SHP77 (cell line): ENCODE measurements at places on chromosomes 16 and 17.

DNA sequence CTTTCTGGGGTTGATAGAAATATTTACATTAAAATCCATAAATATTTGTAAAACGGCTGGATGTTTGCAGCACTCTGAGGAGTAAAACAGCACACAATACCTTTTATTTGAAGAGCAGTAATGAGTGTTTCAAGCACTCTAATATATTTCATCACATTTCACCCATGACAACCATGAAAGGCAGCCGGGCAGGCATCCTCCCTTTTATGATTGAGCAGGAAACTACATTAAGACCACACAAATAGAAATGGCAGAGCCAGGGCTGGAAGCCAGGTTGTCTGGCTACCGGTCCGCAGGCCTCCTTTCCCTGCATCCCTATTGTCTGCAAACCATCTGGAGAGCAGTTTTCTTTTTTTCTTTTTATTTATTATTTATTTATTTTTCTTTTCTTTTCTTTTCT lies 23.1 kb upstream of the GPRC5C start:
- DNase-seq: peak; percentile 51

DNA sequence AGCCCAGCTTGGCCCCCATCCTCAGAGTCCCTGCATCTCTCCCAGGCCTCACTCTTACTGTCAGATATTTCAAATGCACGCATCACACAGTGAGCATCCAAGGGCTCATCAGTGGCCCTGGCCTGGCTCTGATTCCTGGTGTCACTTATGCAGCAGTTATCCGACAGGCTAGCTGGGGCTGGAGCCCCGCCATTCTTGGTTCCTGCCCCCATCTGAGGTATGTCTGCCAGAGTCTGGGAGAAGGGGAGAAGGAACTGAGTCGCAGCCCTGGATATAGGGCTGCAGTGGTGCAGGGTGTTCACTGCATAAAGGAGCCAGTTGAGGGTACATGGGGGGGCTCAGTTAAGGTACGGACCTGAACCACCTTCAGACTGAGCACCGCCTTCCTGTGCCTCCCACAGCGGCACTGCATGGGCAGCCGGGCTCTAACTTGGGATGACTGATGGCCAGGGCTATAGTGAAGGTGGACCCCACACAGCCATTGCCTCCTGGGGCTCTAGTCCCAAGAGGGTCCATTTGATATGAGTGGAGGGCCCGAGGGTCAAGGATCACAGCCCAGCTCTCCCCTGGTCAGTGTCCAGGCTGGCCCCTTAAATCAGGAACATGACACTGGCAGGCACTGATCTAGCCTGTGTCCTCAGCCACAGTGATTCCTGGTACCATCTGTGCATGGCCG lies 1.8 kb upstream of the RASD1 start:
- no peak for DNase-seq

DNA sequence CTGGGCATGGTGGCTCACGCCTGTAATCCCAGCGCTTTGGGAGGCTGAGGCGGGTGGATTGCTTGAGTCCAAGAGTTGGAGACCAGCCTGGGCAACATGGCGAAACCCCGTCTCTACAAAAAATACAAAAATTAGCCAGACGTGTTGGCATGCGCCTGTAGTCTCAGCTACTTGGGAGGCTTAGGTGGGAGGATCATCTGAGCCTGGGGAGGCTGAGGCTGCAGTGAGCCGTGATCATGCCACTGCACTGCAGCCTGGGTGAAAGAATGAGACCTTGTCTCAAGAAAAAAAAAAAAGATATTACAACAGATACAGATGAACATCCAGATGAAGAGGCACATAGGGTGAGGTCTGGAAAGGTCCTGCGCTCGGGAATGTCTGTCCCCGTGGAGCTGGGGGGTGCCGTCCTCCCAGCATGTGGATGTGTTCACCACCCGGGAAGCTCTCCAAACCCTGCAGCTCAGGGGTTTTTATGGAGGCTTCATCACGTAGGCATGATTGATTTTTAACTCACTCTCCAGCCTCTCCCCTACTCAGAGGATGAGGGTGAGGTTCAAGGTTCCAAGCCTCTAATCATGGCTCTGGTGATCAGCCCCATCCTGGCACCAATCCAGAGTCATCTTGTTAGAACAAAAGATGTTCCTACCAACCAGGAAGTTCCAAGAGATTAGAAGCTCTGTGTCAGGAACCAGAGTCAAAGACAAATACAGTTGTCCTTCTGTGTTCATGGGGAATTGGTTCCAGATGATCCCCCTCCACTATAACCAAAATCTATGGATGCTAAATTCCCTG lies 85.0 kb upstream of the DNAJA2 start:
- no peak for DNase-seq

DNA sequence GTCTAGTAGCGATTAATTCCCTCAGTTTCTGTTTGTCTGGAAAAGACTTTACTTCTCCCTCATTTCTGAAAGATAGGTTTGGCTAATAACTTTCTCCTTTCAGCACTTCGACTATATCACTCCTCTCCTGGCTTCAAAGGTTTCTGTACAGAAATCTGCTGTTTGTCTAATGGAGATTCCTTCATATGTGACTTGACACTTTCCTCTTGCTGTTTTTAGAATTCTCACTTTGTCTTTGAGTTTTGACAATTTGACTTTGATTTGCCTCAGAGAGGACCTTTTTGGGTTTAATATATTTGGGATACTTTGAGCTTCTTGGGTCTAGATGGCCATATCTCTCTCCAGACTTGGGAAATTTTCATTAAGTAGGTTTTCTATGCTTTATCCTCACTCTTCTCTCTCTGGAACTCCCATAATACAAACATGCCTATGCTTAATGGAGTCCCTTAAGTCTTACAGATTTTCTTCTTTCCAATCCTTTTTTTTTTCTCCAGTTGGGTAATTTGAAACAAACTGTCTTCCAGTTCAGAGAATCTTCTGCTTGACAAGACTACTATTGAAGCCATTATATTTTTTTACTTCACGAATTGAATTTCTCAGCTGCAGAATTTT lies 7.8 kb upstream of the PRSS21 start:
- no peak for DNase-seq

DNA sequence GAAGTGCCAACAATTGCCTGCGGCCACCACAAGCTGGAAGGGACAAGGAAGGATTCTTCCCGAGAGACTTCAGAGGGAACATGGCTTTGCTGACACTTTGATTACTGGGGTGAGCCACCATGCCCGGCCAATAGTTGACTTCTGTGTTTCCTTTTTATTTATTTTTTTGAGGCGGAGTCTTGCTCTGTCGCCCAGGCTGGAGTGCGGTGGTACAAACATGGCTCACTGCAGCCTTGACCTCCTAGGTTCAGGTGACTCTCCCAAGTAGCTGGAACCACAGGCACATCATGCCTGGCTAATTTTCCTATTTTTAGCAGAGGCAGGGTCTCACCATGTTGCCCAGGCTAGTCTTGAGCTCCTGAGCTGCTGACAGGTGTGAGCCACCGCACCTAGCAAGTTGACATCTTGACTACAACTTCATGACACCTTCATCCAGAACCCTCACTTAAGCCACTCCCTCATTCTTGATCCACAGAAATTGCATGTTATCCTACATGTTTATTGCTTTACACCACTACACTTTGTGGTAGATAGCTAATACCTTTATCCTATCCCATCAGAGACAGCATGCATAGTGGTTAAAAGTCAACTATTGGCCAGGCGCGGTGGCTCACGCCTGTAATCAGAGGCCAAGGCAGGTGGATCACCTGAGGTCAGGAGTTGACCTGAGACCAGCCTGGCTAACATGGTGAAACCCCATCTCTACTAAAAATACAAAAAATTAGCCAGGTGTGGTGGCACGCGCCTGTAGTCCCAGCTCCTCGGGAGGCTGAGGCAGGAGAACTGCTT lies 16.1 kb upstream of the GPRC5C start:
- DNase-seq: no peak

- DNase-seq: no peak
Measured at GRCh38 chr17:51572115-51572514, 311.8 kb downstream of the UTP18 start.

DNA sequence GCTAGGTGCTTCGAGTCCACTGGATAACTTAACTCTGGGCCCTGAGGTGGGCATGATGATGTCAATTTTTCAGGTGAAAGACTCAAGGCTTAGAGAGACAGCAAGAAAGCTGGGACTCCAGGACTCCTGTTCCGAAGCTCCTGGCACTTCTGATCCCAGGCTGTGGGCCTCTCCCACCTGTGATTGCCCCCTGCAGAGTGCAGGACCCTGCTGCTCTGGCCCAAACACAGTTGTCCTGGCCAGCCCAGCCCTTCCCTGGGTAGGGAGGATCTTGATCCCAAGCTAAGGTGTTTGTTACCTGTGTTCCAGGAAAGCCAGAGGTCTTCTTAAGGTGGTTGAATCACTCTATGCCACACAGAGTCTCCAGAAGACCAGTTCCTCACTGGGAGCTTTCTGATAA lies 3.1 kb downstream of the CHST5 start:
- no peak for DNase-seq

DNA sequence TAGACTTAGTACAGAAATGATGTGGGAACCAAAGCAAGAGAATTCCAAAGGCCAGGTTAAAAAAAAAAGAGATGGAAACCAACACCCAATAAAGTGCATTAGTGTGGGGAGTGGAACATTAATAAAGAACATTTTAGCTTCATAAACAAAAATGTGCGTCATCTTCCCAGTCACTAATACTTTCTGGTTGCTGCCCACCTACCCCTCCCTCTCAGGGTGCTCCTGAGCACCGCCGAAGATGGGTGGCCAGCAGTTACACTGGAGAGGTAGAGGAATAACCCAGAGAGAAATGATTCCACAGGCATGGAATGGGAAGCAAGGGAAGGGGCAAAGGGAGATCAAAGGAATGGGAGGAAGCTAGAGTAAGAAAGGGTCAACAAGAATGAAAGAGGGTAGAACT lies 6.0 kb upstream of the CHD3 start:
- no peak for DNase-seq

GRCh38 chr16:17939723-17940122 lies 396.8 kb downstream of the NPIPA8 start:
- DNase-seq: no peak

- peak; percentile 66 for DNase-seq
Measured at GRCh38 chr17:40490289-40490853, 11.1 kb downstream of the TNS4 start.

GRCh38 chr16:13886608-13887007 lies 33.3 kb upstream of the ERCC4 start:
- no peak for DNase-seq

DNA sequence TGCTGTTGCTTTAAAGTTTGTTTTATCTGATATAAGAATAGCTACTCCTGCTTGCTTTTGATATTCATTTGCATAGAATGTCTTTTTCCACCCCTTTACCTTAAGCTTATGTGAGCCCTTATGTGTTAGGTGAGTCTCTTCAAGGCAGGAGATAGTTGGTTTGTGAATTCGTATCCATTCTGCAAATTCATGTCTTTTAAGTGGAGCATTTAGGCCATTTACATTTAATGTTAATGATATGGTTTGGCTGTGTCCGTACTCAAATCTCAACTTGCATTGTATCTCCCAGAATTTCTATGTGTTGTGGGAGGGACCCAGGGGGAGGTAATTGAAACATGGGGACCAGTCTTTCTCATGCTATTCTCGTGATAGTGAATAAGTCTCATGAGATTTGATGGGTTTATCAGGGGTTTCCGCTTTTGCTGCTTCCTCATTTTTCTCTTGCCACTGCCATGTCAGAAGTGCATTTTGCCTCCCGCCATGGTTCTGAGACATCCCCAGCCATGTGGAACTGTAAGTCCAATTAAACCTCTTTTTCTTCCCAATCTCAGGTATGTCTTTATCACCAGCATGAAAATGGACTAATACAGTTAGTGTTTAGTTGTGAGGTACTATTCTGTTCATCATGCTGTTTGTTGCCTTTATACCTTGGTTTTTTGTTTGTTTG lies 27.2 kb downstream of the ATF7IP2 start:
- no peak for DNase-seq

- DNase-seq: no peak
Measured at GRCh38 chr16:20675488-20676267, 21.8 kb downstream of the ACSM1 start.

- no peak for DNase-seq
Measured at GRCh38 chr16:74926805-74927204, 58.1 kb downstream of the WDR59 start.

DNA sequence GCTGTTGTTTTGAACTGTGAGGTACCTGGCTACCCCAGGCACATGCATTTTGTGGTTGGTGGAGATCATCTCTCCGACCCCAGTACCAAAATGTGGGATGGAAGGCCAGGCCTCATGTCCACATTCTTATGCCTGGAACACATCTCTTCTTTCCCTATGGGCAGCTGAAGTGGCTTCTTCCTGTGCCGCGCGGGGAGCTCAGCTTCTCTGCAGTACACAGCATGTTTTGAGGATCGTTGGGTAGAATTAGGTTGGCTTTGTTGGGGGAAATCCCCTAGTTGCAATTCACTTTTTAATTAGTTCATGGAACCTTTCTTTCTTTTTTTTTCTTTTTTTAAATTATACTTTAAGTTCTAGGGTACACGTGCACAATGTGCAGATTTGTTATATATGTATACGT lies 242.1 kb downstream of the MSI2 start:
- DNase-seq: no peak

DNA sequence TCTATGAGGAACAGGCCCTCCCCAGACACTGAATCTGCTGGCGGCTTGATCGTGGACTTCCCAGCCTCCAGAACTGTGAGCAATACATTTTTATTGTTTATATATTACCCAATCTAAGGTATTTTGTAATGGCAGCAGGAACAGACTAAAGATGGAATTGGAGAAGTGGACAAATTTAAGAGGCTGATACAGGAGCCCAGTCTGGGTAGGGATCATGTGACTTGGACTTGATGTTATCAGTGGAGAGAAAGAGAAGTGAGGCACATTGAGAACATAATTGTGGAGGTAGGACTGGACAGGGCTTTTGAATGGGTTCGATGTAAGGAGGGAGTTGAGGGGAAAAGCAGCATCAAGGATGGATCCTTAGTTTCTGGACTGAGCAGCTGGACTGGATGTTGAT lies 93.8 kb downstream of the USP31 start:
- no peak for DNase-seq
